ENCODE measurements at places on chromosomes 4 and X.

GRCh38 chr4:183831026-183831446, 74.1 kb upstream of the STOX2 start:
- no peak for DNase-seq

DNA sequence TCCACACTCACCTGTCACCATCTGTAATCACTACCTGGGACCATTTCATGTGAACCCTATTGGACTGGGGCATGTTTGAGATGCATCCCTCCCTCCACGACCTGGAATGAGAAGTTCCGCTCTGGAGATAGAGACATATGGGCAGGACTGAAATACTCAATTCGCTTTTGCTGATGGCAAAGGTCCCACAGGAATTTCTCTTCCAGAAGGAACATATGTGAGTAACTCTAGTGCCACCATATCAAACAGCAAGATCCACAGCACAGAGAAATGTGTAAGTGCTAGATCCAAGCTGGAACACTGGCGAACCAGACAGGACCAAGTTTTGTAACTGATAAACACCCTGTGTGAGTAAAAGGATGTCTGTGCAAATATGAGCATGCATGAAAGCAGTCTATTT, 43.9 kb downstream of the SEL1L3 start:
- DNase-seq, result no peak

- DNase-seq, result no peak
These were observed 519.1 kb downstream of the IQCM start for GRCh38 chr4:149296503-149296902.

- no peak for DNase-seq
These were observed 24.7 kb downstream of the TMEM47 start for GRCh38 chrX:34632384-34632783.

- no peak for DNase-seq
These were observed 23.8 kb downstream of the RNF175 start for GRCh38 chr4:153735906-153736461.

GRCh38 chr4:173434231-173434630, 35.3 kb upstream of the SCRG1 start:
- no peak for DNase-seq

GRCh38 chr4:108527723-108528122, 92.7 kb upstream of the RPL34 start:
- no peak for DNase-seq

GRCh38 chr4:84790769-84791565, 175.5 kb downstream of the WDFY3 start:
- no peak for DNase-seq

GRCh38 chr4:38920677-38921076, 53.1 kb downstream of the FAM114A1 start:
- no peak for DNase-seq

- no peak for DNase-seq
These were observed 354.1 kb downstream of the CHIC1 start for GRCh38 chrX:73916931-73917667.

- DNase-seq, result no peak
These were observed 40.8 kb downstream of the EVC start for GRCh38 chr4:5751666-5752375.

Measured in effector memory CD8-positive, alpha-beta T cell (primary cell).